ENCODE measurements at places on chromosomes 12 and 14.

- no peak for DNase-seq
Observed at GRCh38 chr12:54277823-54278276, 2.1 kb downstream of the CBX5 start.

GRCh38 chr12:6158749-6159148 is 34.3 kb upstream of the VWF start:
- DNase-seq = no peak

GRCh38 chr12:49515266-49515665 is 23.6 kb upstream of the KCNH3 start:
- DNase-seq = no peak

DNA sequence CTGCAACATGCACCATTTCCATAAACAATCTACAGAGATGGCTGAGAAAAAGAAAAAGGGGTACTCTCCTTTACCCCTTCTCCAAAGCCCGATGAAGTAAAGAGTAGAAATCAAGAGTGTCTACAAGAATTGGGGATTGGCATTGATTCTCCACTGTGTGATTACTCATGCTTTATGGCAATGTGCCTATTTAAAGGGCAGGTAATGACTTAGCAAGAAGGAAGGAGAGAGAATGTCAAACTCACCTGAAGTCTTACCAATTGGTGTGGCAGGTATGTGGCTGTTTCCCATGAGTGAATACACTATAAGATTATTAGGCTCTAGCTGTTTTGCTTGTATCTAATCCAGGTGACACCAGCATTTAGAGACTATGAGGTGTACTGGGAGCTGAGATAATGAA is 275.3 kb downstream of the CCER1 start:
- DNase-seq = no peak

- no peak for DNase-seq
Observed at GRCh38 chr12:131815131-131815530, 13.1 kb upstream of the MMP17 start.

- peak; percentile 33 for DNase-seq
Observed at GRCh38 chr14:25400607-25401206, 350.8 kb upstream of the STXBP6 start.

- no peak for DNase-seq
Observed at GRCh38 chr12:40225337-40225983, 663 bp downstream of the LRRK2 start.

DNA sequence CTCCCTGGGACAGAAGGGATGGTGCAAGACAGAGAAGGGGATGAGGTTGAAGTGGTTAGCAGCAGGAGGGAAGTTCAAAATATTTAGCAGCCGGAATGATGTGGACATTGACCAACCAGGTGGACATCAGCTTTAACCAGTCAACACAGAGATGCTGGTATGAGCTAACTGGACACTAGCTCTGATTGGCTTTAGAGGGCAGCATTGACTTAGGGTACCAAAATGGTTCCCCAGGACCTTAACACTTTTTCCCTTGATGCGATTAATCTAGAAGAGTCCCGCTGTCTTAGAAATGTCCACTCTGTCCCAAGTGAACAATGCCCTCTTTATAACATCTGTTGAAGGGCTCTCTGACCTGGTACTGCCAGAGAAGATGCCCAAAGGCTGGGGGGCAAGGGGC is 134.0 kb upstream of the GSC start:
- DNase-seq = no peak

- no peak for DNase-seq
Observed at GRCh38 chr14:53260286-53260685, 107.2 kb upstream of the DDHD1 start.

GRCh38 chr12:123270214-123271000 is 1.2 kb downstream of the CDK2AP1 start:
- no peak for DNase-seq

- no peak for DNase-seq
Observed at GRCh38 chr14:101223561-101224162, 320.1 kb upstream of the RTL1 start.

DNA sequence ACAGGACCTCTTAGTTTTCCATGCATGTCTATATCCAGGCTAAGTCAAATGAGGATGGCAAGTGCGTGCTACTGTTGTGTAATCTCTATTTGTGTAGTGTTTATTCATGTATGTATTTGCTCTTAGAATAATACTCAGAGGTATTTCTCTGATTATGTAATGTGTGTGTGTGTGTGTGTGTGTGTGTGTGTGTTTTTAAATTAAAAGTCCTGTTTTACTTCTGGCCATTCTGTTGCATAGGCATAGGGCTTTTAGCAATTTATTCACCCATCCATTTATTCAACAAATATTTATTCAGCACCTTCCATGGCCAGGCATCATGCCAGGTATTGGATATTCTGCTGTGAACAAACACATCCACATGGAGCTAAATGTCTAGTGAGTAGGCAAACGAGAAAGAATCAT is 63.5 kb downstream of the PELI2 start:
- no peak for DNase-seq

DNA sequence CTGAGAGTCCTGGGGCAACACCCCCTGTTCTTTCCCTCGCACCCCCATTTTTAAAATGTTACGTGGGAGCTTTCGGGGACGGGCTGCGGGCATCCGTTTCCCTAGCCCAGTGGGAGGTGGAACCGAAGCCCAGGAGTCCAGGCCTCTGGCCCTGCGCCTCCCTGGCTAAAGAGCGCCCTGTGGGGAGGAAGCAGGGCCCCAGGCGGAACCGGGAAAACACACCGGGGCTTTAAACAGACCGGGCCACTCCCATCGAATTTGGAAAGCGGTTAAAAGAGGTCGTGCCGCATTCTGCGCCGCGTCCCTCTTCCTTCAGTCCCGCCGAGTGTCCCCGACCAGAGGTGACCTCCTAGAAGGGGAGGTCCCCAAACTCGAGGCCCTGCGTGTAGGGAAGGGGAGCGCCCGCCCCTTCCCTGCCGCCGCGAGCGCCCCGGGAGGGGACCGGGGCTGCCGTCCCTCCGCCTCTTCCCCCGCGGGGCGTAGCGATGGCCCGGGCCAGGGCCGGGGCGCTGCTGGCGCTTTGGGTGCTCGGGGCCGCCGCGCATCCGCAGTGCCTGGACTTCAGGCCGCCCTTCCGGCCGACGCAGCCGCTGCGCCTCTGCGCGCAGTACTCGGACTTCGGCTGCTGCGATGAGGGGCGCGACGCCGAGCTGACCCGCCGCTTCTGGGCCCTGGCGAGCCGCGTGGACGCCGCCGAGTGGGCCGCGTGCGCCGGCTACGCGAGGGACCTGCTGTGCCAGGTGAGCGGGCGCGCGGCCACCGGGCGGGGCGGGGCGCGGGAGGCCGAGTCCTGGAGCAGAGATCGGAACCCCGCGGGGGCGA is at the start of gene HHIPL1:
Gene HHIPL1, plus strand, starts transcription at position 407 of the 822 bp plus-strand sequence. Its CDS starts 79 bp downstream, at position 486.
- no peak for DNase-seq

GRCh38 chr14:80678436-80678835 is 263.1 kb downstream of the CEP128 start:
- no peak for DNase-seq

Data from stimulated activated CD4-positive, alpha-beta T cell treated with anti-CD3 and anti-CD28 coated beads, Interleukin-12 subunit alpha, Interleukin-12 subunit beta, amount 100 ng/mL, for 24 hours (primary cell).